ENCODE measurements at places on chromosomes 2 and 18.

DNA sequence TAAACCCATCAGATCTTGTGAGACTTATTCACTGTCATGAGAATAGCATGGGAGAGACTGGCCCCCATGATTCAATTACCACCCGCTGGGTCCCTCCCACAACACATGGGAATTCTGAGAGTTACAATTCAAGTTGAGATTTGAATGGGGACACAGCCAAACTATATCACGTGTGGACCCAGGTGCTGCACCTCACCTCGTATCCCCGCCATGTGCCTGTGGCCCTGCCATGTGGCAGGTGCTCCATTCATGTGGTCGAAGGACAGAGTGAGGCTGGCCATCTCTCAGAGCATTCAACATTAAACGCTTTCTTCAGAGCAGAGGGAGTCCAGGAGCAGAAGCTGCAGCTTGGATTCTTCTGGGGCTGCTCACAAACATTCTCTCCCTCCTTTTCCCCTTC is 32.3 kb downstream of the MROH2A start:
- DNase-seq = no peak

- no peak for DNase-seq
Measured at GRCh38 chr2:241168366-241168765, 18.1 kb downstream of the PPP1R7 start.

DNA sequence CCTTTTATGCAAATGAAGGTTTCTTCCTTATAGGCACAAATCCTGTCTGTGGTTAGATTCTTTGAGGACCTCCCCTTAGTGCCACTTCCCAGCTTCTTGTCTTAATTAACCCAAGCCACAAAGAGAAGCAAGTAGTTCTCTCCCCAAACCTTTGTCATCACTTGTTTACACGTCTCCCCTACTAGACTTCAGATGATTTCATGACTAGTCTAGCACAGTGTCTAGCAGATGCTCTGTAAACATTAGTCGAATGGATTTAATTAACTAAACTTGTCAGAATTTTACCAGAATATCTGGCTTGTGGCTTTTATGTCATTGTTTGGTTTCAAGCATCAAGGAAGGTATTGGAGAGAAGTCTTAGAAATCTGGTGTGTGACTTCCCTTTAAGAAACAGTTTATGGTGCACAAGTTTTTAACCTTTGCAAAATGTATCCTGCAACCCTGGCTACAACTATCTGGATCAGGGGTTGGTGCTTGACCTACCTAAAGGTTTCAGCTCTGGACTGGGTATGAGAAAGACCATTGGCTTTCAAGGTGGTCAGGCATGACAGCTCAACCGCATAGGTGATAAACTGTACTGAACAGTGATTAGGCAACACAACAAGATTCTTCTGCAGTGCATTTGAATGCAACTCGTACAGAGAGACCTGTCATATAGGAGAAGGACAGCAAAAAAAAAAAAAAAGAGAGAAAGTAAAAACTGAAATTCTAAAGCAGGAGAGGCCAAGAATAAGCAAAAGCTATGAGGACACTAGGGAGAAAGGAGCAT is 93.2 kb upstream of the CCDC150 start:
- no peak for DNase-seq

GRCh38 chr2:20450201-20450999 is 3.5 kb downstream of the RHOB start:
- peak; percentile 90 for DNase-seq

GRCh38 chr18:30086351-30086750 is 956.2 kb downstream of the DSC3 start:
- no peak for DNase-seq
